ENCODE measurements at places on chromosomes 6 and 20.

GRCh38 chr6:159877256-159877808 lies 13.5 kb upstream of the MAS1 start:
- DNase-seq: no peak

GRCh38 chr20:40046703-40047102 lies 642.3 kb downstream of the MAFB start:
- DNase-seq: no peak

GRCh38 chr6:2674857-2675256 lies 75.9 kb downstream of the MYLK4 start:
- no peak for DNase-seq

GRCh38 chr20:25082498-25082873 lies 545 bp upstream of the VSX1 start:
- DNase-seq: peak; percentile 25

- DNase-seq: no peak
Observed at GRCh38 chr20:59645761-59646171, 41.4 kb downstream of the PHACTR3 start.

DNA sequence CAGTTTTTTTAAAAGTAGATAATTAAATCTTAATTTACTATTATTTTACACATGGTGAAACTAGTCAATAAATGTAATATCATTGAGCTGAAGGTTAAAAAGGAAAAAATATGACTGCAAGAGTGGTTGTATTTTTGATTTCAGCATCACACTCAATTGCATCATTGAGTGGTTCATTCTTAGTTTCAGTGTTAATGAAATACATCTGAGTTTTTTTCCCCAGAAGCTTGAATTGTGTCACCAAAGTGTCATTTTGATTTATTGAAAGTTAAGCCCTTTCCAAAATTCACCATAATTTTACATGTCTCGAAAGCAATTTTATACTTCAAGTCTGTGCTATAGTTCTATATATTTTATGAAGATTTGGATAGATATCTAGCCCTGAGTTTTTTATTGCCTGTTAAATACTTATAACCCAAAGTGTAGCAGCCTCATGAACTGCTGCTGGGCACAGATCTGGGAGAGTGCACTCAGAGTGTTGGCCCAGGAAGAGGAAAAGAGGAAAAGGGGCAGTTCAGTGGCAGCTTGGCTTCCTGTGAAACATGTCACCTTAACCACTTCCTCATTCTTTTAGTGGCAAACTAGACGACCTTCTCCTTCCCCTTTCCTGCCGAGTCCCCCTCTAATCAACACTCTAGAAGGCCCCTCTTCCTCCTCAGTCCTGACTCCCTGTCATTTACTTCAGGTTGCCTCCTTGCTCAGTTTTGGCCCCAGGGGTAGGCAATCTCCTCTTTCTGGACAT lies 140.7 kb downstream of the ESR1 start:
- DNase-seq: no peak

- DNase-seq: no peak
Observed at GRCh38 chr6:99091985-99092384, 144.2 kb upstream of the FBXL4 start.

DNA sequence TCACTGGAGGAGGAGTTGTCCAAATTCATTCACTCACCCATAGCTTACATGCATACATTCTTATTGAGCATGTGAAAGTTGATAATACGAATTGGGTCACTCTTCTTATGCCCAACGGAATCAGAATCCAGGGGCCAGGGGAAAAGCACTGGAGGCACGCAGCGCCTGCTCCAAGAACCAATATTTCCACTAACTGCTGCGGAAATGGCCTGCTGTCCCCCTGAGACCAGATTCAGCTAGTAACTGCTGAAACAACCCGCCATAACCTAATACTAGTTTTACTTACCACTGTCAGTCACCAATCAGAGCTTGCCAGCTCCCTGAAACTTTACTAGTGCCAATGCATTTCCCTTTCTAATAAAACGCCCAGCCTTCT lies 641 bp upstream of the FKBP1A start:
- no peak for DNase-seq

Measured in ELF-1 (cell line).